ENCODE measurements at places on chromosomes 7 and 10. TPM values are rescaled to one million over a fixed set of nuclear protein-coding genes. Genes with fewer than 3 reads are reported as not detected.

DNA sequence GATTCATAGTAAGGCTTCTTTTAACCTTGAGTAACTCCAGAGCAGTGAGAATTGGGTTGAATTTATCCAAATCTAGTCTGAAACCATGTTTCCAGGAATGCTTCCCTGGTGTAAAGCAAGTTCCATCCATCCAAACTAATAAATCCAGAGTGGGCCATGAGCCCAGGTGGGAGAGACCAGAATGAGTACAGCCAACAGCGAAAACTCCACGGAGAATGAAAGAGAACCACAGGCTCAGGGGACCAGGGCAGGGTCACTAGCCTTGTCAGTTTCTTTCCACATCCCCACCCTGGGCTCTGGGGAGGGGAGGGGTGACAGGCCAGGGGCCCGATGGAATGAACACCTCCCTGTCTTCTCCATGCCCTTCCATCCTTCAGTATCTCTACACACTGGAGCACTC, 180.1 kb downstream of the NEURL1 start:
- H3K27me3 ChIP-seq = no peaks in the 10 kb centered on the region
- DNase-seq = no peak
- H3K4me1 ChIP-seq = peaks cover 17% of the 10 kb centered on the region
- no peaks in the 10 kb centered on the region for H3K36me3 ChIP-seq
- H3K27ac ChIP-seq = no peak overlapping the region

The TEX36 gene
- not detected for total RNA-seq

DNA sequence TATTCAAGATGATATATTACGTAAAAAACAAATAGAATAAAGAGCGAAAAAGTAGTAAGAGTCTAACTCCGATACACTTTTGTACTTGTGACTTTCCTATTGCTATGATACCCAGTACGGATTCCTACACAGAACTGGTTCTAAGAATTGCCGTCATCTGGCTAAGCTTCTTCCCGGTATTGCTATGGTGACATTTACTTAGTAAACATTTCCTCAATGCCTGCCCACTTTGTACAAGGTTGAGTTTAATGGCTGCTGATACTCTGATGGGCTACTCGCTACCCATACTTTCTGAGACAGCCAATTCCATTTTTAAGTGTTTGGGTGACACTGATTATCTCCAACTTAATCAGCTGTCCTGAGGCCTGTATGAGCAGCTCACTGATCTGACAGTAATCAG, 55.6 kb downstream of the OSBPL3 start:
- H3K4me3 ChIP-seq = peak overlapping the region; percentile 29
- peak overlapping the region; percentile 91 for H3K27ac ChIP-seq
- no peaks in the 10 kb centered on the region for H3K27me3 ChIP-seq
- H3K36me3 ChIP-seq = peaks cover 22% of the 10 kb centered on the region
- H3K4me1 ChIP-seq = peaks cover 77% of the 10 kb centered on the region

The ANKRD61 gene
- total RNA-seq = 0.47 TPM
